ENCODE measurements at places on chromosomes 12 and 14.

DNA sequence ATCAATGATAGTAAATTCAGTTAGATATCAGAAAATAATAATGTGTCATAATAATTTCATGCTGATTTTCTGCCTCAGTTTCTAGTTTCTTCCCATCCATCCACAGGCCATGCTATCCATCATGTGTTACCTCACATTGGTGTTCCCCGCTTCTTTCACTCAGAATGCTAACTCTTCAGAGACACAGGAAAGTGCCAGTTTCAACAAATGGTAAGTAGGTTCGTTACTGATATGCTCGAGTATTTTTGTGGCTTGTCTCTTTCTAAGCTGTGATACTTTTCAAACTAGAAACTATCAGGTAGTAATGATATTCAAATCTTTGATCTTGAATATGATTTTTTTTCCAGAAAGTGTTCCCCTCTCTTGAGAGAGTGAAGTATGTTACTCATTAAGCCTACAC, 1.5 kb downstream of the KLRB1 start:
- no peak for DNase-seq

DNA sequence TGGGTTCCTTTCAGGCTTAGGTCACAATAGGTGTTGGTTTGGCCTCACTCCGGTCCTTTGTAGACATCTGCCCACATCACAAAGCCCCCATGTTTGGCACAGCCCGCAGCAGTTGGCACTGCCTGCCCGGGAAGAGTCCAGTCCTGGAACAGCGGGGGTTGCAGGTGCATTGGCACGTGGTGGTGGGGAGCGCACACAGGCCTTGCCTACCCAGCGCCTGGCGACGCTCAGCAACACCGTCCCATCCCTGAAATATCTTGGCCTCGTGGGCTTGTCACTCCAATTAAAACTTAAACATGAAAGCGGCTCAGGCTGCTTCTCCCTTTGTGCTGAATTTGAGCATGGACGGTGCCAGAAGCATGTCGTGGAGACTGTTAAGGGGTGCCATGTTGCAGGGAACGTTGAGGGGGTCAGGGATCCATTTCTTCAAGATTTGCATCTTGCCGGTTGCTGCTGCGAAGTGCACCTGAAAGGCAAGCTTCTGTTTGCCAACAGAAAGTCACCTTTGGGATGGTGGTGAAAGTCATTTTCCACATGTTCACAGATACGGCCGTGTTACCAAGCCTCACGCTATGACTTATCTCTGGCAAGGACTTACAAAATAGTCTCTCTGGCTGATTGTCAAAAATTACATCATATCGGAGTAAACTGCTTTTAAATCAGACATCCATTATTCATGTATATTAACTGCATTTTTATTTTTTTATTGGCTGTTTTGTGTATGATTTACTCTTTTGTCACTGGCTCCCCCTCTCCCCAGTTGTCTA, 91.5 kb downstream of the FBXW8 start:
- DNase-seq, result no peak

- no peak for DNase-seq
Measured at GRCh38 chr12:78628491-78629100, 236.0 kb upstream of the SYT1 start.

DNA sequence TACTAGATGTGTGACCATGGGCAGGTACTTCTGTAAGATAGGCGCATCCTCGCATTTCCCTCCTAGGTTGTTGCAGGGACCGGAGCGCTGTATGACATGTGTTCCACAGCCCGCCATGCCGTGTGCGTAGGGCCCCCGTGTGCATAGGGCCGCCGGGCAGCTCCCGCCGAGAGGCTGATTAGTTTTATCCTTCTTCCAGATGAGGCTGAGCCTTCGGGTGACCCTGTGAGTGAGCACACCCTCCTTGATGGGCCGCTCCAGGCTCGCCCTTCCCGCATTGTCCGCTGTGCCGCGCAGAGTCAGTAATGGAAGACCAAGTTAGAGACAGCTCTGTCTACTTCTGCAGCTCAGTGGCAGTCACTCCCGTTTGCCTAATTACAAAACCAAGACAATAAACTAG, 72.9 kb upstream of the DYNC1H1 start:
- DNase-seq, result no peak

GRCh38 chr14:100696590-100696989, 30.1 kb upstream of the DLK1 start:
- DNase-seq, result no peak

DNA sequence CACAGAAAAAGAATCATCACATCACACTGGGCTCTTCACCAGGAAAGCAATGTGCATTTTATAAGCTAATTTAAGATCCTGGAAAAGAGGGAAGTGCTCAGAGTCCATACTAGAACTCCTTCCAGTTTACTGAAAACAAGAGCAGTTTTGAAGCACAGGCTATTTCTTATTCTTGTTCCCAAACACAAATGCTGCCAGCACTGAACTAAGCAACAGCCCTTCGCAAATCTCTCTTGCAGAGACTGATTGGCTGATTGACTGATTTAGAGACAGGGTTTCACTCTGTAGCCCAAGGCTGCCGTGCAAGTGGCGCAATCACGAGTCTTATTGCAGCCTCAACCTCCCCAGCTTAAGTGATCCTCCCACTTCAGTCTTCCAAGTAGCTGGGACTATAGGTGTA, 44.8 kb downstream of the BCL2L14 start:
- DNase-seq, result no peak

GRCh38 chr12:50162230-50162629, 4.9 kb downstream of the CERS5 start:
- no peak for DNase-seq

GRCh38 chr12:109308534-109309380, at the start of gene FOXN4:
TSS of gene FOXN4 (minus strand) at chr12:109309284. CDS start at chr12:109308321, 963 bp downstream.
- DNase-seq, result peak; percentile 75

GRCh38 chr14:53103636-53104340, 49.3 kb downstream of the DDHD1 start:
- DNase-seq, result no peak

- DNase-seq, result no peak
Measured at GRCh38 chr12:110349096-110349495, 54.4 kb downstream of the ANAPC7 start.

DNA sequence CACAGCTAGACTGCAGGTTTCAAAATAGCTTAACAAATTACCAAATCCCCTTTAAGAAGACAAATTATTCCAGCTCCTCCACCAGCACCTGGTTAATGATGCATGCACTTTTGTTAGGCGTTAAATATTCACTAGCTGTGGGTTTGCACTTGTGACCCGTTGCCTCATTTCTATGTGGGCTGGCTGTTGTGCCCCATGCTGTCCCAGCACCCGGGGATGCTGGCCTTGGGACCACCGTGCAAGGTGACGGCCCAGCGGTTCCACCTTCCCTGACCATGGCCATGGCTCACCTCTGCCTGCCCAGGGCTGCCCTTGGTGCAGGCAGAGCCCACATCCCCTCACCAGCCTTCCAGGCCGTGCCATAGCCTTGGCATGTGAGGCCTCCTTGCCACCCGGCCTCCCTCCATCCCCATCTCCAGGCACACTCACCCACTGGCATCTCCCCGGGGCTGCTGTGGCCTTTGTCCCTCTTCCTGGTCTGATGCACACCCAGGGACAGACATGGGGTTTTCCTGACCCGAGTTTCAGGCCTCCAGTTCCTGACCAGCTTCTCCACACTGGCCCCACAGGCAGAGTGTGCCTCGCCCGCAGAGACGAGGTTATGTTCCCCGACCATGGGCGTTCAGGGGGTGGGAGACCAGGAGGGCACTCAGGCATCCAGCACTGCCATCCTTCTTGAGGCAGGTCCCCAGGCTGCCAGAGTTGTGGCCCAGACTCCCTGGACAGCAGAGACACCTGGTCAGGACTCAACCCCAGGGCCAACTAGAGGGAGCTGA, 20.3 kb upstream of the C14orf180 start:
- DNase-seq, result no peak

GRCh38 chr12:89493670-89494302, 30.8 kb downstream of the GALNT4 start:
- no peak for DNase-seq

DNA sequence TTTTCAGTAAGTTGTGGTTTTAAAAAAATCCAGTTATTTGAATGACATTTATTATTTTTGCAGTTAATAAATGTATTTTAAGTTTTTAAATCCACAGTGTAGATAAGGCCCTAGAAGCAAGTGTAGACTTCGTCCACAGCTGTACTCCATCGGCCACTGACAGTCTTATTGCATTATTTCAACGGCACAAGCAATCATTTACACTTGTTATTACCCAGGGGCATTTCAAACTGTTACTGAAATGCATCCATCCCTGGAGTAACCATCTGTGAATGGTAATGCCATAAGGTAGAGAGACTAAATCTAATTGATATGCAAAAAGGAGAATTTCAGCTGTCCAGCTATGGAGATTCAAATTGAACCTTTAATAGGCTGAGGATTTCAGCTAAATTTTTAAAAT, 48.4 kb downstream of the BICD1 start:
- peak; percentile 88 for DNase-seq

GRCh38 chr12:121990692-121991603, 30.7 kb upstream of the BCL7A start:
- DNase-seq, result peak; percentile 94

DNA sequence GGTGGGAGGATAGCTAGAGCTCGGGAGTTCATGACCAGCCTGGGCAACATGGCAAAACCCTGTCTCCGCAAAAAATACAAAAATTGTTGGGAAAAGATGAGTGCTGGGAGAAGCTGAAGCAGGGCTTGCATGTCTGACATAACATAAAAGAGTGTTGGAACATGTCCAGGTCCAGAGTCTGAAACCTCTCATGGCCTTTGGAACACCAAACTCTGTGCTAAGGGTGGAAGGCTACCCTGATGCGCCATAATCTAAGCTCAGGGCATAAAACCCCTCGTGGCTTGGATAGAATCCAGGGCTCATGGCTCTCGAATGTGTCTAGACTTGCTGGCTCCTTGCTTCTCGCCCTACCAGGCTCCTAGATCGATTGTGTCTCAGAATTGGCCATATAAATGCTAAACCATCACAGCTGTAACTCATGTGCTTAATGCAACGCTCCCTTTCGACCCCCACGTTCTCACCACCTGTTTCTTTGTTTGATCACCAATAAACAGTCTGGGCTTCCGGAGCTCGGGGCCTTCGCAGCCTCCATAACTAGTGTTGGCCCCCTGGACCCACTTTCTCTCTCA, 6.7 kb upstream of the CLEC7A start:
- peak; percentile 17 for DNase-seq

- DNase-seq, result no peak
Measured at GRCh38 chr12:4454315-4454860, 8.8 kb upstream of the FGF6 start.

DNA sequence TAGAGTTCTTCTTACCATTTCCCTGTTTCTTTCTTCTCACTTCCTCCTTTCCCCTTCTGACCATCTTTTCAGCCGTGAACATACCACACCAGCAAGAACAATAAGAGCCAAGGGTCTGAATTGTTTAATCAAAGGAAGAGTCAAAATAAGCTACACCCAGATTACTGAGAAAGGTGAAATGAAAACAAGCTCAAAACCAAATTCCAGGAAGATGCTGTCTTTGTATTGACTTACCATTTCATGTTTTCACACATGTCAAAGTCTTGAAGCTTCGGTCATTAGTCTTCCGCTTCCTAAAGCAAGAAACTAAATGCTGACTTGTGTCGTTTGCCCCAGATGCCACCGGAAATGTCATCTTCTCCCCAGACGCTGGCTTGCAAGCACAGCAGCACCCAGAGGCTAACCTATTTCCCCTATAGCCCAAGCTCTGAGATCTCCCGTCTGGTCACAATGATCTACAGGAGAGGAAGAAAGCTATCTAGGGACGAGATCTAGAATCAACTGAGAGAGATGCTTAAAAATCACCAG, 136.5 kb upstream of the AMIGO2 start:
- no peak for DNase-seq

DNA sequence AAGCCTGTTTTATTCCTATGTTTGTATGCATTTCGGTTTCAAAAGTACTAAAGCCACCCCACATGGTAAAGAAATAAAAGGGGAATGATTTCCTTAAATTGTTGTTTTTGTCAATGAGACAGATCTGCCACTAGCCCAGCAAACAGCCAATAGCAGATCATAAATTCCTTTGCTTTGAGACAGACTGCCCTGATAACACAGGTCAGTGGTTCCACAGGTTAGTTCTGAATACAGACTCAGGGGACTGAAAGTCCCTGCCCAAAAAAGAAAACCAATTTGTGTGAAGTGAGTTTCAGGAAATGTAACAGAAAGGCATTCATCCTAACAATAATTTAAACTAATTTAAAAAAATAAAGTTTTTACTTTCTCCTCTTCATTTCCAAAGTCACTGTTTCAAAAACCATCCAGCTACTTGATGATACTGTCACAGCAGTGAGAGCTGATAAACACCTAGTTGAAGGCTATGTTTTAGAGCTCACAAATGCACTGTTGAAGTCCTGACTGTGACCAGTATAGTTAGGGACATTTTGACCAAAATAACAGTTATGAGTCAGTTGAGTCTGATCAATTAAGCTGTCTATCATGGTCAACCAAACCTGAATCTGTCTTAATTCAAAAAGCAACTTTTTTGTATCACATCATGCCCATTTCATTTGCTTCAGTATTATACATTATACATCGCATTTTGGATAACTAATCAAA, 77.7 kb downstream of the LGR5 start:
- DNase-seq, result no peak

DNA sequence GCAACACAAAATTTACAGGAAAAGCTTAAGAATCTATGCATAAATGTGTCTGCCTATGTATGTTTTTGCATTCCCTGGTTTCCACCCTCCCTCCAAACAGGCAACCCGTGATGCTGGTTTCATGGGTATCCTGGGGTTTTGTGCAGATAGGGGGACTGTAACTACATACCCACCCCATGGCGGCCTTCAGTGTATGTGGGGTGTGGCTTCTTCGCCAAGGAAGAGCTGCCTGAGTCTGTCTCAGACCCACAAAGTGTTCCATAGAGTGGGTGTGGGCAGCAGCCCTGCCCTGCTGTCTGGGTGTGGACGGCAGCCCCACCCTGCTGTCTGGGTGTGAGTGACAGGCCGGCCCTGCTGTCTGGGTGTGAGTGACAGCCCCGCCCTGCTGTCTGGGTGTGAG, 174.8 kb downstream of the ADGRD1 start:
- no peak for DNase-seq

DNA sequence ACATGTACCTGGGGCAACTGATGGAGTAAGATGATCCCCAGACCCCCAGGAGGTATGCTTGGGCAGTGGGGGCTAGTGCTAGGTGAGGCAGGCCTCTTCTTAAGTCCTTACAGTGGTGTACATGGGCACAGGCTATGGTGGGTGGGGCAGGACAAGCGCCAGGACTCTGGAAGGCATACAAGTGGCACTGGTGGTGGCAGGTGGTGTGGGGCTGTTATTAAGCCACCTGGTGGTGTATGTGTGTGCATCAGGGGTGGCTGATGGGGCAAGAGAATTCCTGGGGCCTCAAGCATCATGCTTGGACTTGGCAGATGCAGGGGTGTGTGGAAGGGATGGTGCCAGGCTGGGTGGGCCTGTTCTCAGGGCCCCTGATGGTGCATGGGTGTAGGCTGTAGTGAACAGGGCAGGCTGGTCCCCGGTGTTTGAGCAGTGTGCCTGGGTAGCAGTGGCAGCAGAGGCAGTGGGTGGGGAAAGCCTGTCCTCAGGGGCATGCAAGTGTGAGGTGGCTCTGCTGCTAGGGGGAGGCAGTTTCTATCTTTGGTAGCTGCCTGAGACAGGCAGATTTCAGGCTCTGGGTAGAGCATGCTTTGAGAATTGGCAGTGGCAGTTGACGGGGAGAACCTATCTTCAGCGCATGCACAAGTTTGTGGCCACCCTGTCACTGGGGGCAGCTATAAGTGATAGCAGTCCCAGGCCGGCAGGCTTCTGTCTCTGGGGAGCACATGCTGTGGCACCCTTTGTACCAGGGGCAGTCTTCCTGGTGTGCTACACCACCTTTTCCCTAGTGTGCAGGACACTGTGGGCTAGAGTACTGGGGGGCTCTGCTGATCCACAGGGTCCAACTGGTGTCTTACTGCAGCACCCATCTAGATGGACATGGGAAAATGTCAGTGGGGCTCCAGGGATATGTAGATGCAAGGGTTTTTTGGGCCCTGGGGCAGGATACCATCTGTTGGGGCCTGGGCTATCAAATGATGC, 52.6 kb upstream of the ABCD2 start:
- DNase-seq, result no peak

Measured in NCI-H82 (cell line).